ENCODE measurements at places on chromosomes 7 and 10.

GRCh38 chr10:1411956-1412355 is 325.4 kb downstream of the ADARB2 start:
- no peak for DNase-seq

DNA sequence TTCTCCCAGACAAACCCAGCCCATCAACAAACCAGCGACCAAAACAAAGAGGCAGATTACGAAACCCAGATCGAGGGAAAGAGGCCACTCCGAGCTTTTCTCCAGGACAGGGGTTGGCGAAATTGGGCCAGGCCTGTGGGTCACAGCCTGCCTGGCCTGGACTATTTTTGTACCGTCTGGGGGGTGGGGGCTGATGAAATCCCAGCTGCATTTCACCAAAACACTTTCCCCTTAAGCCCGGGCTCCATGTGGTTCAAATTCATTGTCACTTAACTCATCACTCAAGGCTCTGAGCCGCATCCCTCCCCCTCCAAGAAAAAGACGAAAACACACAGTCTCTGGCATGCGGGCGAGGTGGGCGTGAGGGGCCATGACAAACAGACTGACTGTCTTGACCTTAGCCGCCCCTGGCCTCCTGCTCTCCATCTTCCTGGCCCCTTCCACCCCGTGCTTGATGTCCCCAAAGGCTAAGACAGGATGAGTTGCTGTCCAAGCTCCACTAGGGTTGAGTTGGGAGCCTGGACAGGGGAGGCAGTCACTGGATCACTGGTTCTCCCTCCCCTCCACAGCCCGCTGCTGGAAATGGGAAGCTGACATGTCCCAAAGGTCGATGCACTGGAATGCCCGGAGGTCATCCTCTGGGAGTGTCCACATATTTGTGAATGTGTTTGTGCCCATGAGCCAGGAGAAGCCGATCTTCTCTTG is 19.2 kb downstream of the TMEM270 start:
- DNase-seq: no peak

DNA sequence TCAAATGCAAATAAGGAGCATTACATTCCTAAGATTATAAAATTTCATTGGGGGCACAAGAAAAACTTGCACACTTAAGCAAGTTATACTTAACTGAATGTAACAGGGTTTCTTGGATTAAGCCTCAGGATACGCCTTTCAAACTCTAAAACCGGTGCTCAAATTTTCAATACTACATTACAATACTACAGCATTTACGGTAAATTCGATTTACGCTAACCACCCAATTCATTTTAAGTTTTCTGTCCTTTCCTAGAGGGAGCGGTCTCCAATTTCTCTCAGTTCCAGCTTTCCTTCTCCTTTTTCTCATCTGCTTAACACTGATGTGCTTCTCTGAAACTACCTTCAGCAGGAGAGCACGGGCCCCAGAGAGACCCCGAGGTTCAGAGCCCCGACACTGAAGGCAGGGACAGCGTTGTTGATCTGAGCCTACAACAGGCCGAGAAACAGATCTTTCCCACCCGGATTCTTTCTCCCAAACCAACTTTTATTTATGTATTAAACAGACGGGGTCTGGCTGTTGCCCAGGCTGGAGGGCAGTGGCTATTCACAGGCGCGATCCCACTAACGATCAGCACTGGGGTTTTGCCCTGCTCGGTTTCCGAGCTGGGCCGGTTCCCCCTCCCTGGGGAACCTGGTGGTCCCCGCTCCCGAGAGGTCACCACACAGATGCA is 798 bp downstream of the ZNF425 start:
- no peak for DNase-seq

- DNase-seq: no peak
Measured at GRCh38 chr10:19231034-19231433, 182.4 kb downstream of the MALRD1 start.

DNA sequence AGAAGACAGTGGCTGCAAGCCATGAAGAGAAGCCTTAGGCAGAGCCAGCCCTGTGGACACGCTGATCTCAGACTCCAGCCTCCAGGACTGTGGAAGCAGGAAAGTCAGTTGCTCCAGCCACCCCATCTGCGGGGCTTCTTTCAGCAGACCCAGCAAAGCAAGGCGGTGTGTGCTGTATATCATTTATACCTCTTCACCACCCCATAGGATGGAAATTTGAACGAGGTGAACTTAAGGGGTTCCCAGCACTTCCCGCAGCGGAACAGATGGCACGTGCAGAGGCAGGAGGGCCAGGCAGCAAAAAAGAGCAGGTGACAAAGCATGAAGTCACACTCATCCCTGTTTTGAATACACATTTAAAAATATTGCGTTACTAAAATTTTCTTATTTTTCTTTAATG is 159.4 kb downstream of the ADARB2 start:
- no peak for DNase-seq

- DNase-seq: no peak
Measured at GRCh38 chr7:29345590-29345989, 151.0 kb downstream of the CHN2 start.

DNA sequence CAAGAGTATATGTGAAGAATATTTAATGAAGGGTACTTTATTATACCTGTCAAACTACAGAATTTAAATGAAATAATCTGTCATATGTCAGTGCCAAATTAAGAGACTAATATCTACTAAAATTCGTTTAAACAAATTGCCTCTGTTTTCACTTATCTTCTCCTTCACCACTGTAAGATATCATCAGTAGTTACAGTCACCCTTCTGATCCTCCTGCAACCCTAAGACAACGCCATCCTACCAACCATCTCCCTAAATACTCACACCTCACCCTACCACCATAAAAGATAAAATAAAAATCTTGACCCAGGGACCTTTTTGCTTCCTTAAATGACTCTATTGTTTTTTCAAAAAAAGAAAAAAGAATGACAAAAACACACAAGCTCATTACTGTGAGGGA is 20.8 kb downstream of the EZH2 start:
- no peak for DNase-seq

GRCh38 chr7:137329411-137329810 is 14.1 kb downstream of the PTN start:
- no peak for DNase-seq

DNA sequence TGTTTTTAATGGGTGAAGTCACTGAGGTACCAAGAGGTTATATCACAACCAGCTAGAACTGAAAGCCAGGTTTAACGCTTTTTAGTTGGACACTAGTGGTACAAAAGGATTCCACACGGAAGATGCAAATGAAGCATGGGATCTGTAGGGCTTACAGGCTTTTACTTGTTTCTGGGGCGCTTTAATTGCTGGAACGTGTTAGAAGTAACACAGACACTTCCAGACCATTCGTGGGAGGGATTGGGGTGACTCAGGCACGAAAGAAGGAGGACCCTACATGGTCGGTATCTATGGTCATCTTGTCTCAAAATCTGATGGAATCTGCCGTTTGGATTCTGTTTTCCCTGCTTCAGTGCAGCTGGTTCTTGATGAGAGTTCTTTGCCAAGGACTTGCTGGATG is 1.0 kb downstream of the YKT6 start:
- DNase-seq: no peak

DNA sequence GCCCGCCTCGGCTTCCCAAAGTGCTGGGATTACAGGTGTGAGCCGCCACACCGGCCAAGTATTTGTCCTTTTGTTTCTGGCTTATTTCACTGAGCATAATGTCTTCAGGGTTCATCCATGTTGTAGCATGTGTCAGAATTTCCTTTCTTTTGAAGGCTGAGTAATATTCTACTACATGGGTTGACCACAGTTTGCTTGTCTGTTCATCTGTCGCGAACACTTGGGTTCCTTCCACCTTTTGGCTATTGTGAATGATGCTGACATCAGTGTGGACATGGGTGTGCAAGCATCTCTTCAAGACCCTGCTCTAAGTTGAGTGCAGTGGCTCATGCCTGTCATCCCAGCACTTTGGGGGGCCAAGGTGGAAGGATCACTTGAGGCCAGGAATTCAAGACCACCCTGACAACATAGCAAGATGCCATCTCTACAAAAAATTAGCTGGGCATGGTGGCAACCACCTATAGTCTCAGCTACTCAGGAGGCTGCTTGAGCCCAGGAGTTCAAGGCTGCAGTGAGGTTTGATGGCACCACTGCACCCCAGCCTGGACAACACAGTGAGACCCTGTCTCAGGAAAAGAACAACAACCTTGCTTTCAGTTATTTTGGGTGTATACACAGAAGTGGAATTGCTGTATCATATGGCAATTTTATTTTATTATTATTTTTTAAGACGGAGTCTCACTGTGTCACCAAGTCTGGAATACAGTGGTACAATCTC is 17.0 kb downstream of the CHST12 start:
- no peak for DNase-seq

DNA sequence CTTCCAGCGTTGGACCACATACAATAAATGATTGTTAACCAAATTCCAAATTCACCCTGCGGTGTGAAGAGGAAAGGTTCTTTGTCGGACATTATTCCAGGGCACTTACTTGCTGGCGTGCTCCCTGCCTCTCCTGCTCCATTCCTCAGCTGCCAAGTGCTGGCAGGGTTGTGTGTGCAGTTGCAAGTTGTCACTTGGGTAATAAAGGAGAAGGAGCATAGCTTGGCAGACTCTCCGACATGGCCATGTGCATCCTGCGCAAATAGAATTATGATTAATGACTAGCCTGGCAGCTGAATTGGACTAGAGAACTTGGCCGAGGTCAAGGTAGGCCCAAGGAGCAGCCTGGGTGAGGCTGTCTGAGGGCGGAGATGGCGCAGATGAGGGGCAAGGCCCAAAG is 92.3 kb upstream of the ELMO1 start:
- no peak for DNase-seq

GRCh38 chr7:158175779-158176178 is 411.8 kb downstream of the PTPRN2 start:
- DNase-seq: no peak

GRCh38 chr10:52212062-52212461 is 102.0 kb upstream of the DKK1 start:
- DNase-seq: no peak

GRCh38 chr10:16231734-16232435 is 204.9 kb upstream of the PTER start:
- no peak for DNase-seq

DNA sequence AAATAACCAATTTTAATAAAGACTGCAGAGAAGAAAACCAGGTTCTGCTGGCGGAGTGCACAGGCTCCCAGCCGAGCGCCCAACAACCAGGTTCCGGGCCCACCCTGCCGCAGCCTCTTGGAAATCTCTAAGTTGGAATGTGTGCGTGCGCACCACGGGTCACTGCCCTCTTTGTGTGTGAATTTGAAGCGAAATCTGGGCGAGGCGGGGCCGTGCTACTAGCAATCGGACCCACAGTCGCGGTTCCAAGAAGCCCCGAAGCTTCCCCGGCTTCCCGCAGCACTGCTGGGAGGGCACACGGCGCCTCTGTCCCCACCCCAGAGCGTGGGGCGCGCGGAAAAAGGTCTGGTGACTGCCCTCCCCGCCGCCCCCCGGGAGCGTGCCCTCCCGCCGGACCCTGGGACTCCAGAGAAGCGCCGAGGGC is 666 bp upstream of the MAP3K8 start:
- DNase-seq: peak; percentile 80

GRCh38 chr10:80173466-80173865 is 31.9 kb downstream of the ANXA11 start:
- DNase-seq: no peak

GRCh38 chr7:76246804-76247389 is 45.2 kb downstream of the SRRM3 start:
- no peak for DNase-seq

DNA sequence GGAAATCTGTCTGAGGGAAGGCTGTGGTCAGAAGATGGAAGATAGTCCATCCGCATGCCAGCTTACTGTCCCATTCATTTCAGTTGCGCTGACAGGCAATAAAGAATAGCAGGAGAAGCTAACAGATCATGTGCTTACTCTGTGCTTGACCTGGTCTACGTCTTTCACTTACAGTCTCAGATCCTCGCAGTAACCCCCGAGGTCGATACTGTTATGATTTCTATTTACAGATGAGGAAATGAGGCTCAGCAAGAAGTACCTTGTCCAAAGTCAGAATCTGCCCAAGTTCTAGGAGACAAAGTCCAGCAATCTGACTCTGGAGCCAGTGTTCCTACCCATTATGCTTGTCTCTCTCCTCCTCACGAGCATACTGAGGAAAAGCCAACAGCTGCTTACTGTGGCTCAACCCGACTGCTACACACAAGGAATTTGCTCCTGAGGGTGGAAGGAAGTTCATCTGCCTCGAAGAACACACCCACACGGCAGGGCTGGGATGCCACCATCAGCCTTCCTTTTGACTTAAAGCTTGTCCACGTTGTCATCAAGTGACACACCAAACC is 74.2 kb downstream of the MINPP1 start:
- no peak for DNase-seq

- DNase-seq: no peak
Measured at GRCh38 chr10:61091531-61091930, 147.5 kb upstream of the RHOBTB1 start.

DNA sequence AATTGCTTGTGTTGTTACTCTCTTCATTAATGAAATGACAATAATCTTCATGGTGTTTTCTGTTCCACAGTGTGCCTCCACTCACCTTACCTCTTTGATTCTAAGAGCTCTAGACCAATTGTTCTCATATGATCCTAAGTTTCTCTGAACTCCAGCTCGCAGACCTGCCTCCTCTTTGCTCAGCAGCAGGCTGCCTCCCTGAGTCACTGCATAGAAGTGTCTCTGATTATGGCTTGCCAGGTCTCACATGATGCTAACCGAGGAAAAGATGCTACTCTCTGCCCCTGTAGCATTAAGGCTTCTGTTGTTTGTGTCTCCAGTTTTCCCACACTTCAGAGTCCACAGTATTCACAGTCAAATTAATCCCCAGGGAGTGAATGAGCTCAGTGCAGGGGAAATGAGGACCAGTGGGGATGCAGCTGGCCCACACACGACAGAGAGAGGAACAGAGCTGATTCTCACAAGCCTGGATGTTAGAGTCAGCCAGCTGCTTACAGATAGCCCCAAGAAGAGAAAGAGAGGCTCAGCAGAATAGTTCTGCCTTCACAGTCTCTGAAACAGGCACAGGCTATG is 145.9 kb upstream of the EGR2 start:
- DNase-seq: no peak

DNA sequence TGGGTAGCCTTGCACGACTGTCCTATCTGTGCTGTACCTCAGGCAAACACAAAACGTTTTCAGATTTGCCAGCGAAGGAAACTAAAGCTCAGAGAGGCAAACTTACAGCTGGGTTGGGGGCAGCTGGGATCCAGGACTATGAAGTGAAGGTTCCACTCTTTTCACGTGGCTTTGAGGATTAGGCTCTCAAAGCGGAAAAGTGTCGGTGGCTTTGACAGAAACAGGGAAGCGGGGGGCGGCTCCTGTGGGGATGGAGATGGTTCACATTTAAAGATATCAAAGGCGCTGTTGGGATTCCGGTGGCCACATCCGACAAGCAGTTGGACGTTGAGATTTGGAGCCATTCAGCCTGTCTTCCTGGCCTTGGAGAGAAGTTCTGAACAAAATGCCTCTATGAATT is 958.3 kb upstream of the ZNF722 start:
- DNase-seq: no peak

GRCh38 chr7:125112850-125113249 is 183.2 kb upstream of the POT1 start:
- DNase-seq: no peak

- no peak for DNase-seq
Measured at GRCh38 chr10:84452003-84452402, 123.6 kb downstream of the CCSER2 start.

- DNase-seq: no peak
Measured at GRCh38 chr10:12823328-12823727, 178.2 kb downstream of the CCDC3 start.
